ENCODE measurements at places on chromosomes 3 and 15. TPM values are rescaled to one million over a fixed set of nuclear protein-coding genes. Genes with fewer than 3 reads are reported as not detected.
A peak's percentile ranks its signal among the peaks of the same experiment; 100 is the strongest.

Gene XCR1
- total RNA-seq = not detected

- DNase-seq = no peak
Observed at GRCh38 chr3:5563537-5564277, 376.2 kb downstream of the EDEM1 start.

DNA sequence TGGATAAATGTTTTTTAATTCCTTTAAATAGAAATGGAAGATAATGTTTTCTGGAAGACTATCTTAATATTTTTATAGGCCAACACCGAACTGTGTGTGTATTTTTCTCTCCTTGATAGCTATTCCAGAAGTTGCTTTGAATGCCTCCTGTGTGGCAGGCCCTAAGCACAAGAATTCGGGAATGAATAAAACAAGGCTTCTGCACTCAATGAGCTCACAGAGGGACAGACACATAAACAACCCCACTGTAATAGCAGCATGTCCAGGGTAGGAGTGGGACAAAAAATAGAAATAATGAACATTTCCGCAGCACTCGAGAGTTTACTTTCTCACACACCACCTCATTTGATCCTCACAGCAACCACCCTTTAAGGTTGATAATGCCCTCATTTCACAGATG lies 18.0 kb downstream of the SRGAP3 start:
- DNase-seq = no peak

DNA sequence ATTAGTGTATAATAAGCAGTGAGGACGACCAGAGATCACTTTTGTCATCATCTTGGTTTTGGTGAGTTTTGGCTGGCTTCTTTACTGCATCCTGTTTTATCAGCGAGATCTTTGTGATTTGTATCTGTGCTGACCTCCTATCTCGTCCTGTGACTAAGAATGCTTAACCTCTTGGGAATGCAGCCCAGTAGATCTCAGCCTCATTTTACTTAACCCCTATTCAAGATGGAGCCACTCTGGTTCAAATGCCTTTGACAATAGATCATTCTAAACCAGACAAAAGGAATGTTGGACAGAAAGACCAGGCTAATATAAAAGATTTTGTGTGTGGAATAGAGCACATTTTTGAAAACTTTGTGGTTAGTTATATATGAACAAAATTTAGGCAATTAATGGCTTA lies 618.5 kb upstream of the BCHE start:
- DNase-seq = peak; percentile 83
